ENCODE measurements at places on chromosomes 1 and 21. TPM values are rescaled to one million over a fixed set of nuclear protein-coding genes. Genes with fewer than 3 reads are reported as not detected.

DNA sequence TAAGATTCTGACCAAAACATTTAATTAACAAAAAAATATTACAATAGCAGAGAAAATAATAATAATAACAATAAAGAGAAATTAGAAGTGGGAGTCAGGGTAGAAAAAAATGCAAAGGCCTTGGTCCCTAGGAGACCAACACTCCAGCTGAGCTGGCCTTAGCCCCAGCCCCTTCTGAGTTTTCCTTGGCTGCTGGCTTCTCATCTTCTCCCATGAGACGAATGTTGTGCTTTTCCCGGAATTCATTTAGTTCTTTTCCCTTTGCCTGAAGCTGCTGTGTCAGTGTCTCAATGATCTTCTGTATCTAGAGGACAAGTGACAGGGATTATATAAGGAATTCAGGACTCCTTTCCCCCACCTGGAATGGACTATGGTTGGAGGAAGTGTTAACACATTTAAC, 2.4 kb downstream of the KLHDC9 start:
- H3K4me1 ChIP-seq = peaks cover 34% of the 10 kb centered on the region
- no peak overlapping the region for H3K4me3 ChIP-seq
- no peaks in the 10 kb centered on the region for H3K27me3 ChIP-seq
- H3K36me3 ChIP-seq = peaks cover 44% of the 10 kb centered on the region
- H3K27ac ChIP-seq = no peak overlapping the region
- no peak for DNase-seq

DNA sequence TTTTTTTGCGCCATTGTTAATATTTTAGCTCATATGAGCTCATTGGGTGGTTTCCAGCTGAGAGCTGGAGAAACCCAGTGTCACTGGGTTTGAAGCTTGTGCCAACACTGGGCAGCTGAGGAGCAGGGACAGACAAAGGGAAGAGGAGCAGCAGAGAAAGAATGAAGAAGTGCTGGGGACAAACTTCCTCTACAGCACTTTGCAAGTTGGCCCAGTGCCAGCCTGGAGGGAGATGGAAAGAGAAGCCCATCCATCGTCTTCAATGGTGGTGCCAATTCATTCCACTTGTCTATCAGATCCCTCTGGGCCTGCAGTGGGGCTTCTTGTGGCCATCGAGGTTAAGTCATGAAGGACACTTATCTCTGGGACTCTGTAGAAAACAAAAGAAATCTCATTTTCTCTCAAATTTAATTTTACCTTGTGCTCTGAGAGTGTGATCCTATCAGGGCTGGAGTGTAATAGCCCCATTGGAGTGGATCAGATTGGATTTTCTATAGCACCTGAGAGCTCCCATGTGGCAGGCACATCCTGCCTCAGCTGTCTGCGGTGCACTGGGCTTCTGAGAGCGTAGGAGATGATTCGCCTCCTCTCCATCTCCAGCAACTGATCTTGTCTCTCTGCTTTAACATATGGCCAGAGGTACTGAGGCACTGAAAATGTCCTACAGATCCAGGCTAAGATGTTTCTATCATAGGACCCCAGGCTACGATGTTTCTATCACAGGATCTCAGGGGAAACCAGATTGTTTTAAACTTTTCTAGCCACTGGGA, 114.7 kb downstream of the TNR start:
- no peak overlapping the region for H3K27ac ChIP-seq
- H3K36me3 ChIP-seq = no peaks in the 10 kb centered on the region
- H3K27me3 ChIP-seq = peaks cover 45% of the 10 kb centered on the region
- no peak overlapping the region for H3K4me3 ChIP-seq

- peak overlapping the region; percentile 79 for H3K4me3 ChIP-seq
- H3K27me3 ChIP-seq = no peaks in the 10 kb centered on the region
- H3K36me3 ChIP-seq = peaks cover 34% of the 10 kb centered on the region
- no peak for DNase-seq
Measured at GRCh38 chr1:179875596-179876299, 1.9 kb downstream of the TOR1AIP2 start.

DNA sequence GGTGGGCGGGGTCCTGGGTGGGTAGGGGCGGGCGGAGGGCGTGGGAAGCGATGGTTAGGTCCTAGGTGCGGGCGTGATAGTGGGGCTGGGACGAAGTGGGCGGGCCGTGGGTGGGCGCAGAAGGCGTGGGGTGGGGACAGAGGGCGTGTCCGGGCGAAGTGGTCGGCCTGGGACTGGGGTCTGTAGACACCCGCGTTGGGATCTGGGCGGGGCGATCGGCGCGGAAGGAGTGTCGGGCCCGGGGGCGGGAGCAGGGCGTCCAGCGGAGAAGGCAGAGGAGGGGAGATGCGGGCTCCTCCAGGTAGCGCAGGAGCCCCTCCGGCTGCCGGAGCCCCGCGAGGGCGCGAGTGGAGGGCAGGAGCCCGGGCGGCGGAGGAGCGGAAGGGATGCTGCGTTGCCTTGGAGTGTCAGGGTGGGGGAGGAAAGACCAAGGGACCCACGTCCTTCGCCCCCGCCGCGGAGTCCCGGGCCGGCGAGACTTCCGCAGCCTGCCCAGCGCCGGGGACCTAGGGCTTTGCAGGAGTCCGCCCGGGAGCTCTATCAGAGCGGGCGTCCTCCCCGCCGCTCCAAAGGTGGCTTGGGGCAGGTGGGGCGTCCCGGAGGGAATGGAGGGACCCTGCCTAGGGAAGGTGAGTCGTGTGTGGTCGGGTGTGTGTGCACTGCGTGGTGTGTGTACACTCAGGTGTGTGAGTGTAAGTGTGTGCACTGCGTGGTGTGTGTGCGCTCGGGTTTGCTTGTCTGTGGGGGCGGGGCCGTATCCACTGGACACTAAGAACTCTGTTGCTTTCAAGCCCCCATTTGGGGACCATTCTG, 27.0 kb upstream of the PRSS38 start:
- peaks cover 28% of the 10 kb centered on the region for H3K36me3 ChIP-seq
- H3K27ac ChIP-seq = no peak overlapping the region
- H3K27me3 ChIP-seq = peaks cover 16% of the 10 kb centered on the region
- peaks cover 14% of the 10 kb centered on the region for H3K4me1 ChIP-seq
- peak overlapping the region; percentile 72 for H3K4me3 ChIP-seq

SLC45A1 gene
- total RNA-seq = 0.73 TPM

PYCR2 gene
- 81.6 TPM for total RNA-seq

MASP2 gene
- total RNA-seq = not detected

YTHDF2 gene
- 106 TPM for total RNA-seq
